ENCODE measurements at places on chromosomes 16 and 17.
A peak's percentile ranks its signal among the peaks of the same experiment; 100 is the strongest.

DNA sequence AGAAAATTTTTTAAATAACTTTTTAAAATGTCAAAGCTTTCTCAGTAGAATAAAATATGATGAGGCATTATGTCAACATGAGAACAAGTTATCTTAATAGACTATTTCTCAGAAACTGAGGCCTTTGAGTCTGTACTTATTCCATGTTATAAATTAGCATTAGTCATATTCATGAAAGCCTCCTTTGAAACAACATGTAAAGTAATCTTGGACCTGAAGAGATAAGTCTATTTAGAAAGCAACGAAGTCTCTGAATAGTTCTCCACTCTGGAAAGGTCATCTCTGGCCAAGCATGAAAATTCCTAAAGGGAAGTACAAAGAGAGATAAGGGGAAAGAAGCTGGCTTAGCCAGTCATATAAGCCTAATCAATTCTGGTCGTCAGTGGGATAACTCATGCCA is 150.8 kb downstream of the CYB561 start:
- DNase-seq = no peak

DNA sequence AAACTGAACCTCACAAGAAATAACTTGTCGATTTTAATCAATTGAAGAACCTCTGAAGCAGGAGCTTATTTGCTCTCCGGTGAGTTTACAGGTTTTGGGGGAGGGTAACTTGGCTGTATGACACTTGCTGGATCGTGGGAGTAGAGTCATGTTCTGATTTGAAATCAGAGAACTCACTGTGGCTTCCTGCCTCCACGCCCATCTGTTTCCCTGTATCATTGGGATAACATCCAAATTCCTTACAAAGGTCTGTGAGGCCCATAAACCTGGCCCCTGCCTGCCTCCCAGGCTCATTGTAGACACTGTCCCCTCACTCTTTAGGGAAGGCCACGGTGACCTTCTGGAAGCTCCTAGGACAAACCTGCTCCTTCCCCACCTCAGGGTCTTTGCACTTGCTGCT is 48.3 kb downstream of the C17orf67 start:
- DNase-seq = no peak

DNA sequence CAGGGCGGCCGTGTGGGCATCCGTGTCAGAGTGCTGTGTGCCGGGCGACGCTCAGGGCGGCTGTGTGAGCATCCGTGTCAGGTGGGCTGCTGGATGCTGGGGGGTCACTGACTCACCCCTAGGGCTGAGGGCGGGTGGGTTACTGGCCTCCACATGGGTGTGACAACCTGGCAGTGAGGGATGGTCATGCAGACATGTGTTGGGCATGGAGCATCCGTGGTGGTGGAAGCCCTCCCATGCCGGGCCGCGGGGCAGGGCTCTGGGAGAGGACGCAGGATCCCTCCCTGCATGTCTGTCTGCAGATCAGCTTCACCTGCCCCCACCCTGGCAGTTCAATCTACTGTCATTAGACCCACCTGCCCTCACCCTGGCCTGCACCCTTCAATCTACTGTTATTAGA is 56.3 kb downstream of the METRNL start:
- DNase-seq = no peak

- DNase-seq = peak; percentile 26
These were observed 4.8 kb downstream of the CA5A start for GRCh38 chr16:87931504-87931903.

GRCh38 chr17:41020336-41020735 is 6.7 kb downstream of the KRTAP1-5 start:
- DNase-seq = no peak

- no peak for DNase-seq
These were observed 33.2 kb downstream of the MAP2K6 start for GRCh38 chr17:69447726-69448125.

- peak; percentile 72 for DNase-seq
These were observed 26.3 kb upstream of the SLC38A8 start for GRCh38 chr16:84068783-84069462.

GRCh38 chr16:28554634-28555423 is 1.1 kb downstream of the SGF29 start:
- no peak for DNase-seq

DNA sequence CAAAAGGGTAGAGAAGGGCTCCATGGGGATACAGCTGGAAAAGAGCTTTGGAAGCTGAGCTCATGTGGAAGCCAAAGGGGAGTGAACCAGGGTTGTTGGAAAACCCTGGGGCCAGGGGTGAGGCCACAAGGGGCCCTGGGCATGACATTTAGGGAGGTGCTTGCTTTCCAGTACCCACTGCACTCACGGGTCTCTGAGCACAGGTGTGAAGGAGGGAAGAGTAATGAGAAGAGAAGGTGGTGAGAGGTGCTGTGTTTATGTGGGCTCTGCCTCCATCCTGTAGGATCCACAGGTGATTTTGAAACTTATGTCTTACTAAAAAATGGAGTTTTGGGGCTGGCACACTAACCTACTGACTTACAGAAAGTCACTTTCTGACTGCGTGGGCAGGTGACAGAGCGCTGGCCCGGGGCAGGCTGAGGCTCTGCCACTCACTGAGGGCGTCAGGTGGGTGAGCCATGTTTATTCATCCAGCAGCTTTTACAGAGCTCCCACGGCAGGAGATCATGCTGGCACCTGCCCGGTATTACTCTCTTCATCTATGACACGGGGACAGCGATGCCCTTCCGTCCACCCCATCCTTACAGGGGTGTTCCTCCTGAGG is 18.9 kb downstream of the KSR1 start:
- no peak for DNase-seq

Measured in suppressor macrophage treated with lipopolysaccharide for 4 hours (primary cell).